ENCODE measurements at places on chromosomes 2 and 18.

DNA sequence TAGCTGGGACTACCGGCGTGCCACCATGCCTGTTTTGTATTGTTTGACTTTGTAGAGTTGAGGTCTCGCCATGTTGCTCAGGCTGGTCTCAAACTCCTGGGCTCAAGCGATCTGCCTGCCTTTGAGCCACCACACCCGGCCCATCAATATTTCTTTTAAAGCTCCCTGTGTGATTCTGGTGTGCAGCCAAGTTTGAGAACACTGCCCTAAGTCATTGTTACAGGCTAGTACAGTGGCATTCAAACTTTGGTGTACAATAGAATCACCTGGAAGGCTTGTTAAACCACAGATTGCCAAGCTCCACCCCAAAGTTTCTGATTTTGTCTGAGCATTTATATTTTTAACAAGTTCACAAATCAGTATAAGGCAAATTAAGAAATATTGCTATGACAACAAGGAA is 99.9 kb downstream of the RBBP8 start:
- DNase-seq, result no peak

- no peak for DNase-seq
These were observed 5.2 kb downstream of the PNKD start for GRCh38 chr2:218275371-218276072.

DNA sequence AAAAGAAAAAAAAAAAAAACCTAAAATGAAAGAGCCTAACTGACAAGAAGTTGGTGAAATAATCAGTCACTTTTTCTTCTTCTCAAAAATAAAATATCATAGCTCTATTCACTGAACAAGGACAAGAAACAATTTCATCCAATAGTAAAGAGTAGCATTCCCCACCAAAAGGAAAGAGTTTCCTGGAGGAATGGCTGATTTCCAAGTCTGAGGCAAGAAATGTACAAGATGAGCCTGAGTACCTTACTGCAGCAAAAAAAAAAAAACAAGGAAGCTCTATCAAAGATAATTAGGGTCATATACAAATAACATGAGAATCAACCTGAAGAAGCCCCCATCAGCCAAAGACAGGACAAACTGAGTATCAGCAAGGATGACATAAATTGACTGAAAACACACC is 11.5 kb downstream of the ROCK1 start:
- DNase-seq, result no peak

DNA sequence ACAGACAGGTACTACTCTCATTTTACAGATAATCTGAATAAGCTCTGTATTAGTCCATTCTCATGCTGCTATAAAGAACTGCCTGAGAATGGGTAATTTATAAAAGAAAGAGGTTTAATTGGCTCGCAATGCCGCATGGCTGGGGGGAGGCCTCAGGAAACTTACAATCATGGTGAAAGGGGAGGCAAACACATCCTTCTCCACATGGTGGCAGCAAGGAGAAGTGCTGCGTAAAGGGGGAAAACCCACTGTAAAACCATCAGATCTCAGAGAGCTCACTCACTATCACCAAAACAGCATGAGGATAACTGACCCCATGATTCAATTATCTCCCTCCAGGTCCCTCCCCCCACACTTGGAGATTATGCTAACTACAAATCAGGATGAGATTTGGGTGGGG is 254.4 kb downstream of the KCNE4 start:
- no peak for DNase-seq

GRCh38 chr2:94966689-94967088 is 58.8 kb upstream of the MAL start:
- no peak for DNase-seq

DNA sequence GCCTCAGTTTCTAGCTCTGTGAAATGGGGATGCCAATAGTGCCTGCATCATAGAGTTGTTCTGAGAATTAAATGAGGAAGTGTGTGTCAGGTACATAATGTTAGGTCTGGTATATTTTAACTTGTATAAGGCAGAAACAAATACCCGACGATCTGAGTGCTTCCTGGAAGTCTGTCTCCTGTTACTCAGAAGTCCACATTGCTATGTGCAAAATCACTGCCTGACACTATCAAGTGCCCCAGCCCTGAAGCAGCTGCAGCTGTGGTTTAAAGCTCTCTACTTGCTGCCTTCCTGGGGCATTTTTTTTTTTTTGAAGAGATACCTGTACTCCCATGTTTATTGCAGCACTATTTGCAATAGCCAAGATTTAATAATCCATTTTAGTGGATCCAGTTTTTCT is 125.3 kb downstream of the SLC4A3 start:
- DNase-seq, result no peak

- DNase-seq, result no peak
These were observed 151.9 kb upstream of the SKOR2 start for GRCh38 chr18:47403317-47403716.

GRCh38 chr2:87403893-87404175 is 344.1 kb upstream of the PLGLB2 start:
- DNase-seq, result no peak

Data from stimulated activated CD4-positive, alpha-beta T cell treated with anti-CD3 and anti-CD28 coated beads, Interleukin-1b, Interleukin-23, amount 100 ng/mL, for 48 hours (primary cell).